ENCODE measurements at places on chromosomes 1 and 21.
A peak's percentile ranks its signal among the peaks of the same experiment; 100 is the strongest.

DNA sequence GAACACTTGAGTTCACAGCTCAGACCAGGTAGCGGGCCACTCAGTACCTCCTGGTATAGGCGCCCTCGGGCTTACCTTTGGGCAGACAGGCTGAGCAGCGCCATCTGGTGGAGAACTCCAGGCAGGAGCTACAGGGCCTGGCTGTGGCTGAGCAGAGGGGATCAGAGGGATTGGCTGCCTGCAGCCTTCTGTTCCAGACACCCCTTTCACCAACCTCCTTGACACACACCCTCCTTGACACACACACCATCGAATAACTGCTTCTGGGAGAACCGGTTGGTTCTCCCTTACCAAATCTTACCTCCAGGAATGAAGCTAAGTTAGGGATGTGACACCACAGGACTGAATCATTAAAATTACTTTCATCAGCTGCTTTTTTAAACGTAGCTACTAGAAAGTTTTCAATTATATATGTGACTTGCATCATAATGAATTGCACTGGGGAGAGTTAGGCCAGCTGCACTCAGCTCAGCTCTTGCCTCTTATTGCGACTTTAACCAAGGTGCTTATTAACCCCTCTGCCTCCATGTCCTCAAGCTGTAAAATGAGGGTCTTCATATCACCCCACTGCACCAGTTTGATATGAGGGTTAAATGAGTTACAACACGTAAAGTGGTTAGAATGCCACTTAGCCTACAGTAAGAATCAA lies 6.6 kb downstream of the LIN28A start:
- DNase-seq, result peak; percentile 79

DNA sequence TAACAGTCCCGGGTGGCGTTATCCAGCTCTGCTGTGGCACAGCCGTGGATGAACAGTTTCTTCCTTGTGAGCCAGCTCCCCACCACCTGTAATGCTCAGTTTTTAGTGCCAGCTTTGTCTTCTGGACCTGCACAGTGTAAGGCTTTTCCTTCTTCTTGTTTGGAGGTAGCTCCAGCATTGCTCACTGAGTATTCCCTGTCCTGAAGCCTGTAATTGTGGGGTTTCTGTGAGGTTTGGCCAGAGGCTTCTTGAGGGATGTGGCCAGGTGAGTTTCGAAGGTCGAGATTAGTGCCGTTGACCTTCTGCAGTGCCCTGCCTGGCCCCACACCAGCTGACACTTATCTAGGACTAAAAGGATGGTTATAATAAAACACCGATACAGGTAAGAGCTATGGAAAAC lies 75.0 kb downstream of the PBX1 start:
- no peak for DNase-seq

DNA sequence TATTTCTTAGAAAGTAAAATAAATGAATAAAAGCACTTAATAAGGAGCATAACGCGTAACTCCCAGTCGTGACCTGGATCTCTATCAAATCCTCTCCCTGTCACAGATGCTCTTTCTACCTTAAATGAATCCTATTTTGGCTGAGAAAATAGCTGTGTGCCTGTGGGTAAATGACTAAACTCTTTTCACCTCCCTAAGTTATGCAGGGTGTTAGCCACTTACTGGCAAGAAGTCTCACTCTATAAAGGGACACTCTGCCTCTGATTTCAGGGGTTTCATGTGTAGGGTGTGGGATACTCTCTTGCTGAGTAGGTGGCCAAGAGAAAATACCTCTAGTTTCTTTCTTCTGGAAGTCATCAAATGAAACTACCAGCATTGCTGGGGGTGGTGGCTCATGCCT lies 24.3 kb upstream of the PPP1R15B start:
- no peak for DNase-seq

DNA sequence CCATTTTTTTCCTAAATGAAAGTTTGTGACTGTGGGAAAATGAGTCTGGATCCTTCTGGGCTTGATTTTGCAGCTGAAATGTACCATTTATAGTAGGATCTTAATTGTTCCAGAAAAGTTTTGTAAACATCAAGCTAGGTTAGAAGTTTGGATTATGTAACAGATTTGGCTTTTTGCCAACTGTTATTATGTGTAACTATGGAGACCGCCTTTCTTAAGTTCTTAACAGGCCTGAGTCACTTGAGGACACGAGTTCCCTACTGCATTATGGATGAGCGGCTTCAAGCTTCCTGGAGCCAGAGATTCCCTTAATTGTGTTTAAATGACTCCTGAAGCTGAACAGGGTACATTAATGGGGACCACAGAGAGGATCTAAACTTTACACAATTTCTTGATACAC lies 22.2 kb downstream of the SLC25A33 start:
- peak; percentile 95 for DNase-seq

- DNase-seq, result no peak
Measured at GRCh38 chr1:112317611-112318062, 78.4 kb upstream of the CTTNBP2NL start.

GRCh38 chr21:46286648-46287002 lies 483 bp downstream of the YBEY start:
- DNase-seq, result no peak

GRCh38 chr1:23451441-23451840 lies 26.9 kb upstream of the TCEA3 start:
- no peak for DNase-seq

DNA sequence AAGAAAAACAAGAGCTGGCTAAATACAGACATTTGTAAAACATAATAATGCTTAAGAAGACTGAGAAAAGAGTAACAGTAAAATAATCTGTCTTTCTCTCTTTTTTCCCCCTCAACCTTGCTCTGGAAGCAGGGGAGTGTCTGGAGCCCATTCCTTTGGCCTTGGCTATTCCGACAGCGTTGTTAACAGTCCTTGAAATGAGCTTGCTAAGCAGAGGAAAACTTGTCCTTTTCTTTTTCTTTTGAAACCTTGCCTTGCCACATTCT lies 6.7 kb upstream of the CA6 start:
- DNase-seq, result no peak

GRCh38 chr1:13710086-13710485 lies 10.1 kb downstream of the PRDM2 start:
- no peak for DNase-seq

- DNase-seq, result no peak
Measured at GRCh38 chr1:226722901-226723656, 16.0 kb downstream of the ITPKB start.

- DNase-seq, result no peak
Measured at GRCh38 chr1:197738927-197739326, 36.4 kb downstream of the DENND1B start.

GRCh38 chr1:151585622-151586021 lies 26.2 kb upstream of the SNX27 start:
- peak; percentile 60 for DNase-seq

DNA sequence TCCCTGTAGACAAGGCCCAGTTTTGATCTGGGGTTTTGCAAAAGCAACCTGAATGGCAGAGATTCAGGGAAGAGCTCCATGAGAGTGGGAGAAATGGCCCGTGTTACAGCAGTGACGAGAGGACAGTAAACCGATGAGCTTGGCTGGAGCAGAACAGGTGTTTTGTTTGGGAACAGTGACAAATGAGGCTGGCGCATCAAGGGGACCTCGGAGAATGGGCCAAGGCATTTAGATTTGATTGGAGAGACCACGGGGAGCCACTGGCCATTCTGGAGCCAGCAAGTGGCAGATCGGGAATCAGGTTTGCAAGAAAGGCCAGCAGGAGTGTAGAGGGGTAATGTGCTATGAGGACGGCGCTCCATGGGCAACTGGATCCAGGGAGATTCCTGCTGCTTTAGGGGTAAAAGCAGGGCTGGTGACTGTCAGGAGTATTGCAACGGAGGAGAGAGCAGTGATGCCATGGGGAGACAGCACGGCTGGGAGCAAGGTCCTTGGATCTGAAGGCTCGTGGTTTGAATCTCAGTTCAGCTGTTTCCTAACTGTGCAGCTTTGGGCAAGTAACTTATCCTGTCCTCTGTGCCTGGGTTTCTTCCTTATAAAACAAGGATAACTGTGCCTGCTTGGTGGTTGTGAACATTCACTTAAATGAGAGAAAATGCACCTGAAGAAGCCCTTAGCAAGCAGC lies 9.9 kb upstream of the KLHDC7A start:
- no peak for DNase-seq

DNA sequence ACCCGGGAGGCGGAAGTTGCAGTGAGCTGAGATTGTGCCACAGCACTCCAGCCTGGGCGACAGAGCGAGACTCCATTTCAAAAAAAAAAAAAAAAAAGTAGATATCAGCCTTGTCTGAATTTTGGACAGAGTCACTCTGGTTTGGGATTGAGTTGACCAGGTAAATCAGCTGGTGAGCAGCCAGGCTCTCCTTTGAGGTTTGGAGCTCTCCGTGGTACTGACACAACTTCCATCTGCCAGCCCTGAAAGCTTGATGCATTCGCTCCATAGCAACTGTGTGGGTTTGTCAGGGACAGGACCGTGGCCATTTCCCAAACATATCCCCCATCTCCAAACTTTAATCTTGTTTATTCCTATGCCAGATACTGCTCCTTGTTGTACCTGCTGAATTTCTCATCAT lies 155.2 kb downstream of the DMRTA2 start:
- peak; percentile 63 for DNase-seq

- peak; percentile 18 for DNase-seq
Measured at GRCh38 chr1:98211271-98211845, 290.5 kb upstream of the DPYD start.

- DNase-seq, result no peak
Measured at GRCh38 chr1:30607723-30608122, 115.7 kb downstream of the MATN1 start.

- DNase-seq, result peak; percentile 47
Measured at GRCh38 chr1:78275906-78276685, 214.7 kb upstream of the PTGFR start.

- DNase-seq, result peak; percentile 20
Measured at GRCh38 chr21:28522014-28522799, 470.5 kb downstream of the LTN1 start.

- DNase-seq, result no peak
Measured at GRCh38 chr1:10529765-10530164, 55.0 kb downstream of the PEX14 start.

DNA sequence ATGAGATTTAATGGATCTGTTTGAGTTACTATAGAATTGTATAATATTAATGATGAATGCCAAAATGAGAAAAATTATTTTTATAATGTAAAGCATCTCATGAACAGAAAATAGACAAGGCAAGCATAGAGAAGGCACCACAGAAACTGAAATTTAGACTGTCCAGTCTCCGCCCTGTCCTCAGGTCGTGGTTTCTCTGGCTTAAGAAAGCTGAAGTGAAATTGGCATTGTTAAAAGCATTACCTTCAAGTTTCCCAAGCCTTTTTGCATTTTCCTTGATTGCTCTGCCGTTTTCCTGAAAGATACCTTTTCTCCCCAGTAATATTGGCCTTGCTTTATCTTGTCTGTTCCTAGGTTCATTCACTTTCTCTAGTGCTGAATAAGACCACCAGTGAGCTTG lies 58.0 kb downstream of the VPS13D start:
- DNase-seq, result no peak

DNA sequence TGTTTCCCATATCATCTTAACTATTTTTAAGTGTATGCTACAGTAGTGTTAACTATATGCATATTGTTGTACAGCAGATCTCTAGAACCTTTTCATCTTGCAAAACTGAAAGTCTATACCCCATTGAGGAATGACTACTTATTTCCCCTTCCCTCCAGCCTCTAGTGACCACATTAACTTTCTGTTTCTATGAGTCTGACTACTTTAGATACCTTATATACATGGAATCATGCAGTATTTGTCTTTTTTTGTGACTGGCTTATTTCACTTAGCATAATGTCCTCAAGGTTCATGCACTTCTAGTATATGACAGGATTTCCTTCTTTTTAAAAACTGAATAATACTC lies 96.5 kb upstream of the BTG3 start:
- no peak for DNase-seq

GRCh38 chr1:198655459-198656121 lies 16.8 kb downstream of the PTPRC start:
- peak; percentile 49 for DNase-seq

DNA sequence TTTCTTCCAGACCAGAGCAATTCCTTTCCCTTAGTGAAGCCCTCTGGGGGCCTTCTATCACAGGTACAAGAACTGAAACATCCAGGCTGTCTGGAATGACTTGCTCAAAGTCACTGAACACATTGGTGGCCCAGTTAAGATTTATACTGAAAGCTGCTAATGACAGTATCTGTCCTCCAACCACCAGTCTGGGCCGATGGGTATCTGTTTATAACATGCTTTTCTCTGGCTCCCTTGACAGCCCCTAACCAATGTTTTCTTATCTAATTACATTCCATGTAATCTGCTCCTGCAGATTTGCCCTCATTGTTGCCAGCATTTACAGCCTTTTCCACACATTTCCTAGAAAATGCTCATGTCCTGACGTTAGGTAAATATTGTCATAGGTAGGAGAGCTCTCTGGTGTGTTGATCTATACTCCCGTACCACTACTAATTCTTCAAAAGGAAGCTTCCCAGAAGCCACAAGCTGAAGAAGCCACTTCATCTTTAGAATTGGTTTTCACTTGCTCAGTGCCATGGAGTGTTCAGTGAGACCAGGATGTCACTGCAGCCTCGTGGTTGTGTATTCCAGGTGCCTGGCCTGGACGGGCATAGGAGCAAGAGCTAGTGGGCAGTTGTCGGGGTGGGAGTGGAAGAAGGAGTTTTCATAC lies 163.9 kb downstream of the TSEN15 start:
- no peak for DNase-seq

DNA sequence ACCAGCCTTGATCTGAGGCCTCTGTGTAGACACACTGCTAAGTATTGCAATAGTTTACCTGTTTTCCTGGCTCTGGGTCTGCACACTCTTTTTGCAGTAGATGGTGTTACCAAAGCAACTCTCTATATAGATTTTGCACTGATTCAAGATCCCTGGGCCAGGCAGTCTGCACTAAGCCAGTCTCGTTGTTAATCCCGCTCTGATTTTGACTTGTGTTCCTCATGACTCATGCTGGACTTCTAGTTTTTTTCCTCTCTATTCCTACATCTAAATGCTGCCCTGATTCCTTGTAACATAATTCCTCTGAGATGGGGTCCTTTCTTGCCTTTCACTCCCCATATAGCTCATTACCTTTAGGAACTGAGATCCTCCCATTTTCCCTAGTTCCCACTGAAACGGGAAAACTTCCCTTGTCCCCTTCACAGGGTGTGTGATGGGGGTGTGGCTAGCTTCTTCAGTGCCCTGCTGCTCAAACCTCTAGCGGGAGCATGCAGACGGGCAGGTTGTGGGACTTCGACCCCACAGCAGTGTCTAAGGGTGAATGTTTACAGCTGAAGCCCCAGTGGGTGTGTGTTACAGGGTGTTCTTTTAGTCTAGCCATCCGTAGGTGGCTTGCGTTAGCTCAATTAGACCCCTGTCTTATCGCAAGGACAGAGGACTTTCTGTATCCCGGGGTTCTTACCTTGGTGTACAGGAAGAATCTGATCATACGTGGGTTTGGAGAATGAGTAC lies 106.5 kb upstream of the RAB3GAP2 start:
- DNase-seq, result no peak

- no peak for DNase-seq
Measured at GRCh38 chr1:180177931-180178330, 23.3 kb downstream of the QSOX1 start.

GRCh38 chr1:180956028-180956640 lies 43.4 kb downstream of the KIAA1614 start:
- no peak for DNase-seq
